ENCODE measurements at places on chromosomes 5 and 9.
A peak's percentile ranks its signal among the peaks of the same experiment; 100 is the strongest.

DNA sequence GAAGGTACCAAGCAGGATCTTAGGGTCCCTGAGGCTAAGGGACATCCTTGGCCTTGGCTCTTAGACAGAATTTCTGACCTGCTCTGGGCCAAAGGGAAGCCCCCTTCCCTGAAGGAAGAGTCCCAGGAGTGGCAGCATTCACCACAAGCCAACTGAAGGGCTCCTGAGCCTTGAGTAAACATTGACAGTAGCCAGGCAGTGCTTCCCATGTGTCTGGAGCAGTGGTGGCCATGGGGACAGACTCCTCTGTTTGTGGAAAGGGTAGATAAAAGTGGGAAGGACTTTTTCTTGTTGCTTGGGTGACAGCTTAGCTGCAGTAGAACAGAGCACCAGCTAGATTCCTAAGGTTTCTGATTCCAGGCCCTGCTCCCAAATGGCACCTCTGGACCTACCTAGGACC lies 61.4 kb upstream of the VLDLR start:
- no peak for DNase-seq

DNA sequence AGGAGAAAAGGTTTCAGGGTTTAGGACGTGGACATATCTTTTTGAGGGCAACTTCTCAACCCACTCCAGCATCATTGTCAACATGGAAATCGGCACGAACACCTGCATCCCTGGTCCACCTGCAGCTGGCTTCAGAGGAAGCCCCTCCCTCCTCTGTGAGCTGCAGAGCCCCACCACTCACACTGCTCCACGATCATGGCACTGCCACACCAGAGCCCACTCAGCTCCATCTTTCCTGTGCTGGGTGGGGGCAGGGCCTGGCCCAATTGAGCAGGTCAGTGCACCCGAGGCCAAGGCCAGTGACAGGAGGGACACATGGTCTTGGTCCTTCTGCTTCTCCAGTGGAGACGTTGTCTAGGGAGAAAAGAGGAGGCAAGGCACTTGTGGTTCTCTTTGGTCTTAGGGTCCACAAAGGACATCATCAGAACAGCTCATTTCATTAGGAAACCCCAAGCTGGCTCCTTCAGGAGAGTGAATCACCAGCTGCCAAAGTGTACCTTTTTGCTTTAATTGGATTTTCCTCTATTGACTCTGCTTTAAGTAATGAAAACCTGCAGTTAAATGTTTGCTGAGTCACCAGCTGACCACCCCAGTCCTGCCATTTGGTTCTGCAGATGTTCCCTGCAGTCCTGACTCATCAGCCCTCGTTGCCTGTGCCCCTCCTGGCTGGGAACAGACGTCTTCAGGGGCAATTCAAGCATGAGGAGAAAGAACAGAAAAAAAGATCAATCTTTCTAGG lies 56.2 kb downstream of the UBE2QL1 start:
- DNase-seq = no peak

DNA sequence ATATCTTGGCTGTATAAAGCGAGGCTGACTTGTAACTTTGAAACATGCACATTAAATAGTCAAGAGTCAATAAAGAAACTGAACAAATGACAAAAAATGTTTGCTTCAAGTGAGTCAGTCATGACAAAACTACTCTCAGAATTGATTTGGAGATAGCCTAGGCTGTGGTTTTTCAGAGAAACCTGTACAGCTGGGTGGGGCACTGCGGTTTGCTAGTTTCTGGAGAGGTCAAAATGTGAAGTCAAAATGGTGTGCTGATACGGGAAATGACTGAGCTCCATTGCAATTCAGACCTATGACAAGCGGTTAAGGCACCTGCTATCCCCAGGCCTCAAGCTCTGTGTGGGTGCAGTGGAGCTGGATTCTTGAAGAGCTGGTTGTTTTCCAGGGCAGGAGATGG lies 10.3 kb upstream of the CD180 start:
- peak; percentile 98 for DNase-seq

GRCh38 chr5:14134771-14135170 lies 8.4 kb upstream of the TRIO start:
- no peak for DNase-seq

GRCh38 chr5:79840084-79840990 lies 150.7 kb downstream of the CMYA5 start:
- DNase-seq = no peak

- DNase-seq = peak; percentile 20
Measured at GRCh38 chr5:162641142-162641813, 573.7 kb downstream of the GABRG2 start.

DNA sequence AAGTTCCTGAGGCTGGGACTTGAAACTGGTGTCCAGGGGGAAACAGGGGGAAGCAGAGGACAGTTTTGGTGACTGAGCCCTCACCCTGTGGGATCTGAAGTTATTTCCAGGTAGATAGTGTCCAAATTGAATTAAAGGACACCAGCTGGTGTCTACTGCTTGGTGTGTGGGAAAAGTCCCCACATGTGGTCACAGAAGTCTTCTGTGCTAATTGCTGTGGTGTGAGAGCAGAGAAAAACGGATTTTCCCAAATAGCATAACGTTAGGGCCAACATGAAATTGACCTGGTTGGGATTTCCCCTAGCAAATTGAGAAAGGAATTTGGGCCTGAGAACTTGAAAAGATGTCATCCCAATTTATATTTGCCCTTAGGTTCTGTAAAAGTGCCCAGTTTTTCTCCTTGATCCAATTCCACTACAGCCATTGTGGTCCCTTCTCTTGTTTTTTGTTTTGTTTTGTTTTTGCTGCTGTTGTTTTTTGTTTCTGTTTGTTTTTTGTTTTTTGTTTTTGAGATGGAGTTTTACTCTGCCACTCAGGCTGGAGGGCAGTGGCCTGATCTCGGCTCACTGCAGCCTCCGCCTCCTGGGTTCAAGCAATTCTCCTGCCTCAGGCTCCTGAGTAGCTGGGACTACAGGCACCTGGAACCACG lies 5.6 kb upstream of the STARD4 start:
- no peak for DNase-seq

GRCh38 chr9:4662989-4663792 lies 1.1 kb downstream of the PLPP6 start:
- DNase-seq = no peak

- DNase-seq = no peak
Measured at GRCh38 chr5:96031811-96032261, 70.2 kb upstream of the ELL2 start.

GRCh38 chr5:78649211-78649695 lies 681 bp upstream of the LHFPL2 start:
- DNase-seq = no peak

DNA sequence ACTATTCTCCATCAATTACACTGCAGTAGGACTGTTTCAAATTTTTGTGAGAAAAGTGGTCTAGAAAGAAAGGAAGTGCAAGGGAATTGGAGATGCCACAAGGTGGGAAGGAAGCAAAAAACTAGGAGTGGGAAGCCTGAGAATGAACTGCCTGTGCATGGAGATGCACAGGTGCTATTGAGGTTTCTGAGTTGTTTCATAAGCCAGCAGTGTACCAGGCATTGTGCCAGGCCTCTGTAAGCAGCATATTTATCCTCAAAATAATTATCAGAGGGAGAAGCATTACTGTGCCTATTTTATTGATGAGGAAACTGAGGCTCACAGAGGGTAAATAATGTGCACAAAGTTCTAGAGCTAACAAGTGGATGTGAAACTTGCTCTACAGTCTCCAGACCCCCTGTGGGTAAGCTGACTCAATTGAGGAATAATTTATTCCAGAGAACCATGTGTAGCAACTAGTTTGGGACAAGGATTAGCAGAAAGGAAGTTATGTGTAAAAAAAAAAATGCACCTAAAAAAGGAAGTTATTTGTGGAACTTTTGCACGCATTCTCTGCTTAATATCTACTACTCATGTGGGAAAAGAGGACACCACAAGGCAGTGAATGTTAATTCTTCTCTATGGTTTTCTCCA lies 96.7 kb downstream of the SNCAIP start:
- no peak for DNase-seq

- no peak for DNase-seq
Measured at GRCh38 chr5:16903480-16904300, 32.4 kb downstream of the MYO10 start.

DNA sequence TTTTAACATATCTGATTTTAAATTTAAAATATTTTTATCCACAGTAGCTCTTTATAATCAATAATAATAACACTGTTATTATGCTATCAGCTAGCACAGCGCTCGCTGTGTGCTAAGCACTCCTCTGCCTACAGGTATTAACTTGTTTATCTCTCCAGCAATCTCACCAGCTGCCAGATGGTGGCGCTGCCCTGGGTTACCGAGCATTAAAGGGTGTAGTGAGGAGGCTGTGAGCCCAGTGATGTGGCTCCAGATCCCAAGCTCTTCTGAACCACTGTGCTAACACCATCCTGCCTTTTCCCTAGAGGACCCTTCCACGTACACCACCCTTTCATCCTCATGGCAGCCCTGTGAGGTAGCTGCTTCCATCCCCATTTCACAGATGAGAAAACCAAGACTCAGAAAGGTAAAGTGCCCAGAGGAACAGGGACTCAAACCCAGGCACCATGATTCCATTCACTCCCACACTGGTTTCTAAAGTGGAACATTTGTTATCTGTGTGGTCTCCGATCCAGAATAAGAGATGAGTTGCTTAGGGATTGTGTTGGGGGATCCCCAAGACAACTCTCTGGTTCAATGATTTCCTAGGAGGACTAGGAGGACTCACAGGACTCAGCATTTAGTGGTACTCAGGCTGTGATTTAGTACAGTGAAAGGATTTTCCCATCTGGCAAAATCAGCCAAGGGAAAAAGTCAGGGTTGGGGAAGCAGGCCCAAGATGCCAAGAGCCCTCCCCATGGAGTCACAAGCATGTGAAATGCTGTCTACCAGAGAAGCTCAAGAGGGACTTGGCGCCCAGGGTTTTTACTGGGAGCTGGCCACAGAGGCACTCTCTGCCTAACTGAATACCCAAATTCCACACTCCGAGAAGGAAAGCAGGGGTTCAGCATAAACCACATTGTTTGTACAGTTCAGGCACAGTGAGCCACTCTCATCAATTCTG lies 7.0 kb downstream of the IGFBPL1 start:
- DNase-seq = peak; percentile 55

DNA sequence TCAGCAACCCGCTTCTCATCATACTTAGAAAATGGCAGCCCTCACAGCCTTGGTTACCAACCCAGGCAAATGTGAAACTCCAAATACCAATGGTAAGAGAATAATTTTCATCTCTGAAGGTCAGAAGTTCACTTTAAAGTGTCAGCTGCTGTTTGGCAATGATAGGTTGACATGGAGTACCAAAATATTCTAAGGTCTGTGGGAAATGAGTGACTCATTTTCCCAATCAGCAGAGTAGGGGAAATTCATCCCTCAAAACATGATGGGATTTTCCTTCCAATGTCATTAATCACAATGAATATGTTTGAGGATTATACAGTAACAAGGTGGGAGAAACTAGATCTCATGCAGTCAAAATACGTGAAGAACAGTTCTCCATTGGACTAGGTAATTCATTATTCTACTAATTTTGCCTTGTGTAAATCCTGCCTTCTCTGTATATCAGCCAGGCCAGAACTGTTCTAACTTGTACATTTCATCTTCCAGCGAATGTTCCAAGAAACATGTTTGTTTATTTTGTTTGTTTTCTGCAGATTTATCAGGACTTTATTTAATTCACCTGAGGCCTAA lies 53.1 kb upstream of the ERBIN start:
- DNase-seq = no peak

DNA sequence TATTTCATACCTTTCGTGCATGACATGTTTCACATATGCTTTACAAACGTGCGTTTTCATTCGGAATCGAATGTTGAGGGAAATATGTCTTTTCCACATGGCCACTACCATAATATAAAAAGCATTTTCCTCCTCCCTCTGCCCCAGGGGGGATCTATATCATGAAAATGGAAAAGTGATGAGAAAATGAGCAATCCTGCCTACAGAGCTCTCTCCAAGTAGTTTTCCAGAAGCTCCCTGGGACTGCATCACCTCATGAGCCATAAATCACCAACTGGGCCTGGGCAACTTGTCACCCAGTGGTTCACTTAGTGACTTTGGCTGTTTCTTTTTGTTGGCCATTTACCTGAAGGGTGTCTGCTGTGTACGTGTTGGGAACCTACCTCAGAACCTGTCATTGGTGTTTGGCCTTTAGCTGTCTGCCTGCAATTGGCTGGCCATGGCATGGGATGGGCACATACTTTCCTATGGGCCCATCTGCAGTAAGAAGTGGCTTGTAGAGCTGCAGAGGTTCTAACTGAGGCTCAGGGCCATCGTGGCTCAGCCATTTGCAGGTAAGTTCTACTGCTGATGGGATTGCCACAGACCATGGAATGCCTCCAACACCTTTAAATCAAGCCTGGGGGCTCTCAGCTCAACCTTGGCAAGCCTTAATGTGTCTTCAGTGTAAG lies 9.5 kb upstream of the TIFAB start:
- DNase-seq = no peak

- no peak for DNase-seq
Measured at GRCh38 chr9:95752129-95752731, 123.3 kb upstream of the ERCC6L2 start.

GRCh38 chr5:115573133-115573532 lies 28.6 kb upstream of the FEM1C start:
- DNase-seq = no peak

GRCh38 chr5:172795318-172795977 lies 24.5 kb upstream of the DUSP1 start:
- no peak for DNase-seq

DNA sequence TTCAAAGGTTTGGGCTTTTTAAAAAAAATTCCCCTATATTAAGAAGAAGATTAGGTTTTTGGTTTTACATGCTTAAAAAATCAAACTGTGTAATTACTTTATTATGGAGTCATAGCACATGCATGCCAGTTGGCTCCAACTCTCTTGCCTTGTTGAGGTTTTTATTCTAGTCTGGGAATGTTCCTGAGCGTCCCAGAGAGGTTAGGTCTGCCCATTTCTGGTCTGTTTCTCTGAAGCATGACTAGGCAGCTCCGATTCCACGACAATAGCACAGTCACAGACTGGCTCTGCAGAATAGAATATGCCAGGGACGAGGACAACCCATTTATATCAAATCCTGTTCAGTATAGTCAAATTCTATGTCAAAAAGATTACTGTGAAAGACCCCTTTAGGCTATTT lies 217.0 kb downstream of the PCSK5 start:
- no peak for DNase-seq

- no peak for DNase-seq
Measured at GRCh38 chr9:72399391-72399790, 34.4 kb upstream of the ZFAND5 start.

DNA sequence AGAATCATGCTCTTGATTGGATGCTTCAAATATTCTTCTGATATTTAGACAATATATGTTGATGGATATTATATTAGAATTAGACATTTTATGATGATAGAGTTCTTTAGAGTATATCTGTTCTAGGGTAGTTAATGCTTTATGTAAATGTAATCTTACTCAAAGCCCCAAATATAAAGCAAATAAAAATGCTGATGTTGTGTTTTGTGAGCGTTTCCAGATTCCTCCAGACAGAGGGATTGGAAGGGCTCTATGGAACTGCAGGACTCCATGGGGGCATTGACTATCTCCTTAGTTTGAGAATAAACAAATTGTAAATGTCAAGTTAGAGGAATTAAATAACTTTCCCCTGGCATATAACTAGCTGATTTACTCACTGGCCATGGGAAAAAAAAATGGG lies 184.5 kb downstream of the MRPS30 start:
- DNase-seq = no peak

Data from activated CD4-positive, alpha-beta T cell treated with anti-CD3 and anti-CD28 coated beads, Interleukin-10, Interleukin-2, amounts not matched to agents 100 ng/mL and 50 ng/mL, durations not matched to agents 16 hours and 8 hours (primary cell).